ENCODE measurements at places on chromosomes 3 and 15.
A peak's percentile ranks its signal among the peaks of the same experiment; 100 is the strongest.

DNA sequence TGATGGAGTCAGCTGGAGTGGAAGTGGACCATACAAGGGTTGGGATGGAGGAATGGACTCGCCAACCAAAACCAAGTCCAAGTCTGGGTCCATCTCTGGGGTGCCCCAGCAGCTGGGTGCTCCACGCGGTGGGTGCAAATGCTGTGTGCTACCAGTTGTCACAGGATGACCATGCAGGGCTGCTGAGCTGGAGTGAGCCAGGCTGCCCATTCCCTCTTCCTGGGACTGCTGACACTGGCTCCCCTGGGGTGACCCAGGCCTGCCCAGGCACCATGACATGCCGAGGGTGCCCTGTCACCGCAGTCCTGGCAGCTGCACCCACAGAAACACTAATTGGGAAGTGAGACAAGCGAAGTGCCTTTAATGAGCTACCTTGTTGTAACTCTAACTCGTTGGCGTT is 140.2 kb downstream of the TPRA1 start:
- no peak for DNase-seq

GRCh38 chr3:129689036-129689435 is 82.6 kb upstream of the PLXND1 start:
- DNase-seq = no peak

- no peak for DNase-seq
These were observed 18.3 kb upstream of the SEMA3F start for GRCh38 chr3:50136714-50137405.

GRCh38 chr3:123683505-123684154 is 98.8 kb upstream of the HACD2 start:
- no peak for DNase-seq

- DNase-seq = no peak
These were observed 163.7 kb downstream of the PLD1 start for GRCh38 chr3:171646357-171647133.

GRCh38 chr15:39061952-39062464 is 497.4 kb upstream of the RASGRP1 start:
- DNase-seq = no peak

- no peak for DNase-seq
These were observed 2.2 kb downstream of the FAH start for GRCh38 chr15:80155001-80155377.

- peak; percentile 53 for DNase-seq
These were observed at the start of gene LMCD1 for GRCh38 chr3:8501371-8502131. Gene LMCD1 (plus strand): TSS chr3:8501823. CDS start chr3:8501939, 116 bp downstream.

GRCh38 chr3:105836533-105836932 is 32.3 kb downstream of the CBLB start:
- no peak for DNase-seq

GRCh38 chr3:120824613-120825012 is 82.1 kb downstream of the GTF2E1 start:
- no peak for DNase-seq

DNA sequence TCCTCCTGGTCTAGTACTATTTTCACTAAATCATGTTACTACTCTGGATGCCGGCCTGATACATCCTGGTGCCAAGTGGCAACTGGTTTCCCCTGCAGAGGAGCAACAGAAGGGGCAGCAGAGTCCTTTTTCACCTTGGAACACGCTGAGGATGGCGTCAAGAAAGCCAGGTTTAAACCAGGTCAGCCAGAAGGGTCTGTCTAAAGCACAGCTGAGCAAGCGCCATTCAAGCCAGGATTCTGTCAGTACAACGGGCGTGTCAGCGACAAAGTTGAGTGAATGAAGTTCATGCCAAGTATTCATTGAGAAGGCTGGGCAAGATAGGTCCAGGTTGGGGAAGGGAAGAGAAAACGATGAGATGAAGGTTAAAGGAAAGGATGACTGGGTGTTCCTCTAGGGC is 88.2 kb downstream of the FBN1 start:
- no peak for DNase-seq

GRCh38 chr3:176574786-176575185 is 622.5 kb downstream of the TBL1XR1 start:
- no peak for DNase-seq

- no peak for DNase-seq
These were observed 827.5 kb upstream of the DPPA4 start for GRCh38 chr3:110164632-110165369.

GRCh38 chr15:28887339-28888174 is 1.8 kb downstream of the APBA2 start:
- no peak for DNase-seq

- no peak for DNase-seq
These were observed 66.7 kb downstream of the BBX start for GRCh38 chr3:107589454-107589853.

- DNase-seq = no peak
These were observed 21.4 kb downstream of the FAM98B start for GRCh38 chr15:38475361-38475760.

- DNase-seq = no peak
These were observed 113.7 kb upstream of the AADACL2 start for GRCh38 chr3:151620071-151620470.

DNA sequence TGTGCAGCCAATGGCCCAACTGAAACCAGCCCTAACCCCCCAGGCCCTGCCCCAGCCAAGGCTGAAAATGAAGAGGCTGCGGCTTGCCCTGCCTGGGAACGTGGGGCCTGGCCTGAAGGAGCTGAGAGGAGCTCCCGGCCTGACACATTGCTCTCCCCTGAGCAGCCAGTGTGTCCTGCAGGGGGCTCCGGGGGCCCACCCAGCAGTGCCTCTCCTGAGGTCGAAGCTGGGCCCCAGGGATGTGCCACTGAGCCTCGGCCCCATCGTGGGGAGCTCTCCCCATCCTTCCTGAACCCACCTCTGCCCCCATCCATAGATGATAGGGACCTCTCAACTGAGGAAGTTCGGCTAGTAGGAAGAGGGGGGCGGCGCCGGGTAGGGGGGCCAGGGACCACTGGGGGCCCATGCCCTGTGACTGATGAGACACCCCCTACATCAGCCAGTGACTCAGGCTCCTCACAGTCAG is 11.2 kb downstream of the MAP1A start:
- DNase-seq = no peak

GRCh38 chr3:128496019-128496601 is 3.1 kb upstream of the GATA2 start:
- DNase-seq = no peak

DNA sequence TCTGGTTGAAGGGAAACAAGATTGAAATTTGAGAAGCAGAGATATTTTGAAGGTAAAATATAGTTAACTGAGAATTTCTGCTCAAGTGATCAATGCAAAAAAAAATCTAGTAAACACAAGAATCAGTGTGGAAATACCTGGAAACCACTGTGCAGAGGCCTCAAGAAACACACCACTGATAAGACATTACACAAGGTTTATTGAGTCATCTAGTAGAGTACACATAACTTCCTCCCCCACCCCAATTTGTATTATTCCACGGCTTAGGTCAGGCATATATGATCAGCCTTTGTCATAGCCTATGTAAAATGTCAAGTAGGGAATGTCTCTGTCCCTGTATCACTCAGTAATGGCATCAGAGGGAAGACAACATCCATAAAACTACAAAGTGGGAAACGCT is 447.8 kb upstream of the BCHE start:
- no peak for DNase-seq

GRCh38 chr15:92578096-92578835 is 77.3 kb downstream of the FAM174B start:
- no peak for DNase-seq

DNA sequence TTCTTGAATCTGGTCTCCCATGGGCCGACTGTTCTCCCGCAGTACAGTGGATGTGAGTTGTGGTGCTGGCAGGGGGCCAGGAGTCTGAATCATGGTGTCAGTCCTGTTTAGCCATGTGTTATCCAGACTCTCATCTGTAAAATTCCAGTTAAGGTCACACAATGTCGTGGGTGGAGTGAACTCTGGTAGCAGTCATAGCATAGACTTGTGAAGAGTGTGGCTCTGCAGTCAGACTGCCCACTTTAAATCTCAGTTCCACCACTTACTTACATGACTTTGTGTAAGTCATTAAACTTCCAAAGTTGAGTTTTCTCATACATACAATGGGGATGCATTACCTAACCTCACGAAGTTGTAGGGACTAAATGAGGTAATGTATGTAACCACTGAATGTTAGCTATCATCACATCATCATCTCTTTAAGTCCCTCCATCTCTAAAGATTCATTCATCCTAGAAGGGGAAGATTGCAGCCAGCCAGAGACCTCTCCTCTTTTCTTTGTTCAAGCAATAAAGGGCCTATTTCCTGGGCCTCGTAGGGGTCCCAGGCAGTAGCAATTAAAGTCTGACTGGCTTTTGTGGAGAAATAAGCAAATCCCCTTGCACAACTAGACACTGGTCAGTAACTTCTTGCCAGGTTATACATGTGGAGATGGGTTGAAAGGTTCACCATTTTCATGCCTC is 93.9 kb downstream of the PCCB start:
- no peak for DNase-seq

GRCh38 chr3:99269606-99270351 is 368.3 kb upstream of the DCBLD2 start:
- DNase-seq = no peak

DNA sequence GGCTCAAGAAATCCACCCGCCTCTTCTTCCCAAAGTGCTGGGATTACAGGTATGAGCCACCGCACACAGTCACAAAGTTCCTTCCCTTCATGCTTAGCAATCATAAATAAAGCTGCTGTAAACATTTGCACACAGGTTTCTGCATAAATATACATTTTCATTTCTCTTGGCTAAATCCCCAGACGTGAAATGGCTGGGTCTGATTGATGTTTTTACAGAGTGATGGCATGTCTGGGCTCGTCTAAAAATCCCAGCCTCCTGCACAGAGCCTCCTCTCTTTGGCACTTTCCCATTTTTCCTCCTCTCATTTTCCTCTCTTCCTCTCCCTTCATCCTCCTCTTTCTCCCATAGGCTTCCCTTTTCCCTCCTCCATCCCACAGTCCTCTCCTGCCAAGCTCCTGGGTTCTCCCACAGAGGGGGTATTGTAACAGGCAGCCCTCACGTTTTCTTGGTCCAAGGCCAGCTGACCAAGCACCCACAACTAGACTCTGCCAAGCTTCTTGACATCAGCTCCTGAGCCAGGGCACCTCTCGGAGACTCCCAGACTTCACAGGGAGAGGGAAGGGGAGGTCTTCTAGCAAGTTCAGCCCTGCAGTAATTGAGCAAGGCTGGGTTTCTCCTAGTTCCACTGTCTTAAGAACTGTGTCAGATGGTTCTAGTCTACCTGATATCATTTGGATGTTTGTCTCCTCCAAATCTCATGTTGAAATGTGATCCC is 10.5 kb upstream of the PLA2G4E start:
- DNase-seq = no peak

DNA sequence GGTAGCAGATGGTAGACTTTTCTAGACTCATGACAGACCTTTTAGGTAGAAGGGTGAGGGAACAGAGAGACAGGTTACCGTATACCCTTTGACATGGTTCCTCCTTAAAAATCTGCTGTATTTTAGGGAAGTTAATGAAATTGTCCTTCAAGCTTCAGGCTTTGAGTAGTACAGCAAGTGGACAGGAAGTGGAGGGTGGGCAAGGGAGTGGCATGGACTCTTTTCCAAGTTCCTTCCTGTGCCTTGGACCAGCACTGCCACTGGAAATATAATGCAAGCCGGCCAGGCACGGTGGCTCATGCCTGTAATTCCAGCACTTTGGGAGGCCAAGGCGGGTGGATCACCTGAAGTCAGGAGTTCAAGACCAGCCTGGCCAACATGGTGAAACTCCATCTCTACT is 156.1 kb upstream of the LRRFIP2 start:
- DNase-seq = no peak

GRCh38 chr3:186121968-186122367 is 13.1 kb upstream of the ETV5 start:
- DNase-seq = no peak

GRCh38 chr3:177481329-177481728 is 284.0 kb upstream of the TBL1XR1 start:
- DNase-seq = no peak

DNA sequence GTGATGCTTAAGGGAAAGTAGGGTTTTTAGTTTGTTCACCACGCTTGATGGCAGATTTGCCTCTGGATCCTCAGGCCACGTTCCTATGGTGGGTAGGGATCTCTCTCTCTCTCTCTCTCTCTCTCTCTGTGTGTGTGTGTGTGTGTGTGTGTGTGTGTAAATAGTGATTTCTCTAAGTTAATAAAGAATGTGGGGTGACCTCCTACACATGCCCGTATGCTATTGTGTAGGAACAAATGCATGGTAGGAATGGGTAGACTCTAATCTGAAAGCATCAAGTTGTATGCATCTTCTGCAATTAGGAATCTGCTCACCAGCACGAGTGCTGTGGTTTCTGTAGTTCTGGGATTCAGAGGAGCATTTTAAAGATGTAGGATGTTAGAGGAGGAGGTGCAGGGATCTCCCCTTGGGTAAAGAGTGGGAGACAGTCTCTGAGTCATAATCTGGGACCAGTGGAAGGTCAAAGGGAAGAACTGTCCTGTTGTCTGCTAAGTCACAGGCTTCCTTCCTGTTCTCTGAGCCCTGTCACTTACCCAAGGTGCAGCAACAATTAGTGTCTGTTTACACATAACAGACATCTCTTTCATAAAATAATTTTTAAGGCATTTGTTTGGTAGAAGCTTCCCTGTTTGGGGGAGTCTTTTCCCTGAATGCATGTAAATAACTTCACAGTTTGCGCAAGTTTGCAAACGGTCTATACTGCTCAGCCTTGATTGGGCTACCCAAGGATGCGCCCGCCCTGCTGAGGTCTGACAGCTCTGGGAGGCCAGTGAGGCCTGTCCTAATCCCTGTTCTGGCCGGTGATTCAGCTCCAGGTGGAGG is 139.8 kb downstream of the IGF1R start:
- no peak for DNase-seq

DNA sequence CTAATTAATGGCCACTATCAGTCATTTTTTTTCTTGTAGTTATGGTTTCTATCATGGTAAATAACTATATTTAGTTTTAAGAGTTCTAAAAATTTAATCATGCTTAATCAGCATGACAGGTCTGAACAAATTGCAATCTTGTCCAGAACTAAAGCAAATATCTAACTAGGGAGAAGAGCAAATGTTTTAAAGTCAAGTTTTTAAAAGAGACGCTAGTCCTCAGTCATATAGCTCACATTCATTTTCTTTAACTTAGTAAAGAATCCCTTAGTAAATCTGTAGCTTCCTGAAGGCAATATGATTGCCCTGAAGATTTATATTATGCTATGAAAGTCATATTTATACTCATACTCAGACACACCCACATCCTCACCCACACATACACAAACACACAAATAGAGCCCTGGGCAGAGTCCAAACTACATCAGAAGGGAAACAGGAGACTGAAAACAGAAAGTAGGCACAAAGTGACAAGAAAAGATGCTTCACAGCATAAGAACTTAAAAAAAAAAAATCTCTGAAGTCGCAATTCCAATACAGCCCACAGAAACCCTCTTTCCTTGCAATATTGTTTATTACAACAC is 1149.1 kb downstream of the SI start:
- no peak for DNase-seq

GRCh38 chr3:120495809-120496208 is 45.0 kb upstream of the FSTL1 start:
- DNase-seq = no peak

DNA sequence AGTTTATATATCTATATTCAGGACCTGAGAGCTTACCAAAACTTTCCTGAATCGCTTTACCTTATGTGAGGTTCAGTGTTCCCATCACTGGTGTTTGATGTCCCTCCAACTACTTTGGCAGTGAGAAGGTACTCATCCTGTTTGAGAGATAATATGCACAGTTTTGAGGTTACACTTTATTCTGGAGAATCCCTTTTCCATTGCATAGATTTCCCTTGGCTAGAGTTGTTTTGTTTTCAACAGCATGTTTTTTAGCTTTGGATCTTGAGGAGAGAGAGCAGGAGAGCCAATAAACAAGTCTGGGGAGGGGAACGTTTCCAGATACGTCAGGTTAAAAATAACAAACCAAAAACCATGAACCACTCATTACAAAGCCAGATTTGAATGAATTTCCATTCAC is 33.6 kb downstream of the CD200 start:
- DNase-seq = no peak

Measured in activated CD4-positive, alpha-beta T cell treated with anti-CD3 and anti-CD28 coated beads for 24 hours (primary cell).